DMS79 (cell line): ENCODE measurements at places on chromosomes 3 and 15.

GRCh38 chr3:2944628-2945027 lies 165.5 kb downstream of the IL5RA start:
- DNase-seq, result no peak

DNA sequence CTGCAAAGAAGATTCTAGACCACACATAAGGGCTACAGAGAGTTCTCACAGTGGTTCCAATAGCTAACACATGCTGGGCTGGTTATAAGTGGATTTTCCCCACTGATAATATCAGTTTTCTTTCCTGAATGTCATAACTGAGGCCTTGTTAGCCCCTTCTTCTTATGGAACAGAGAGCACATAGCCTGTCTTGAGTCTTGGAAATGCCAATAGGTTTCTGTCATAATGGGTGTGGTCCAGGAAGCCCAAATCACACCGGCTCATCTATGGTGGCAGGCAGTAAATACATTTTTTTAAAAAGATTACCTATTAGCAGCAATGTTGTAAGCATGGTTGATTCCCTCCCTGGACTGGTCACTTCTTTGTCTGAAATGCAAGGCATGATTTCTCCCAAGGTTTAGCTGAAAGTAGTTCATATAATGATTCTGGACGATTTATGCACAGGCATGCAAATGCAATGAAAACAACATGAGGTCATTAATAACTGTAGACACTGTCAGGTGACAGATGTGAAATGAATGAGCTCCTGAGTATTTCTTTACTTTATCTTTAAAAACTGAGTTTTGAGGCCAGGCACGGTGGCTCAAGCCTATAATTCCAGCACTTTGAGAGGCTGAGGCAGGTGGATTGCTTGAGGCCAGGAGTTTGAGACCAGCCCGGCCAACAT lies 67.2 kb upstream of the ATP2C1 start:
- no peak for DNase-seq

- DNase-seq, result no peak
Measured at GRCh38 chr15:64152507-64153387, 1.2 kb downstream of the SNX22 start.

GRCh38 chr3:73411993-73412392 lies 212.7 kb downstream of the PDZRN3 start:
- DNase-seq, result no peak

DNA sequence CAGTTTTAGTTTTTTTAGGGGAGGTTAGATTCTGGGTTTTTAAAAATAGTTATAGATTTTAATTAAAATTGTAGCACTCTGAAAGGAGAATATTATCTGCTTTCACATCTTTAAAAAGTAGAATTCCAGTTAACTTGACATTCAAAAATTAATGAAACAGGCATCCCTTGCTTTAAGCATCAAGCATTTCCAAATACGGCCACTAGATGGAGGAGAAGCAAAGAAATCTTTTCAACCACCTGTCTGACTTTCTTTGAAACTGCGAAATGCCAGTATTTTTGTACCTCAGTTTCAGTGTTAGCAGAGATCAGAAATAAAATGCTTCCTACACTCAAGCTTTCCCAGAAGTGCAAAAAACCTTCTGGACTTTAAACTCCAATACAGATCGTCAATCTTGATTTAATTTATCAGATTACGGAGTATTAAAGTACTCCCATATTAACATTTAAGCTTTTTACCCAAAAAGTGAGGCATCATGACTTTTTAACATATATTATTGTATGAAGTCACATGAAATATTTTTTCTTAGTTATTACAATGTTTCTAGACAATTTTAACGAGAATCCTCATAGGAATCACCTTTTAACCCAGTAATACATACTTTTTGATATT lies 153.3 kb downstream of the P3H2 start:
- no peak for DNase-seq

GRCh38 chr3:2568929-2569328 lies 470.3 kb downstream of the CNTN4 start:
- DNase-seq, result no peak

DNA sequence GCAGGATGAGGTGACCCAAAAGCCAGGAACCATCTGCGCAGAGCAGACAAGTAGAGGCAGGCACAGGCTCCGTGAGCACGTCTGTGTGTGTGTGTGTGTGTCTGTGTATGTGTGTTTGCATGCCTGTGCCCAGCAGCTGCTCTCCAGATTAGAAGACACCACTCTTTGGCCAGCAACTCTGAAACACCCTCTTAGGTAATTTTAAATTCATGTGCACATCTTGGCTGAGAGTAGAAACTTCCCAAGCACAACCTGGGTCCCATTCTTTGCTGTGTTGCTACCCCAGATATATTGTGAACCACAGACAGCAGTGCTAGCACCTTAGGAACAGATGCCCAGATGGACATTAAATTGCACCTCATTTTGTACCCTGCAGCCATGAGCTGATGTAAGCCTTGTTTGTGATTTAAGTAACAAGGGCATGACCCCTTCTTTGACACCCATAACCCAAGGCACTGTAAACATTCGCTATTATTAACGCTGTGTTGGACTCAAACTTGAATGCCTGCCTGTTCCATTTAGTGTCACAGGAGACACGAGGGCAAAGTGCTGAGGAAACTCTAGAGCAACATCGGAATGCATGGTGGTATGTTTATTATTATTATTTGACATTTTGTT lies at the start of gene FILIP1L:
Gene FILIP1L (minus strand): TSS at position 89 of the 618 bp plus-strand sequence.
- DNase-seq, result no peak

GRCh38 chr3:151864423-151865101 lies 8.9 kb upstream of the SUCNR1 start:
- DNase-seq, result no peak

DNA sequence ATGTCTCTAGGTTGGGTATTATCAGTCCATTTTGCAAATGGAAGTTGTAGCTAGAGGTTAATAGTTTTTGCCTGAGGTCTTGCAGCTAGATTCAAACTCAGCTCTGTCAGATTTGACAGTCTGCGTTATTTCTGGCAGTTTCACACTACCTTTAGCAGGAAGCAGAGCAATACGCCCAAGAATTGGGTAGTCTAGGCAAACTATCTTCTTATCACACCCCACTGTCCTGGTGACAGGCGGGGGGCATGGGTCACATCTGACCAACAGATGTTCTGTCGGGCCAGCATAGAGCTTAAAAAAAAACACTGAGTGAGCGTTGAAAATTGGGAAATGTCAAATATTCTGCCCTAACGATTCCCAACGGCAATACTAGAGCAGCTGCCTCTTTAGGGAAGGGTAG lies 5.7 kb downstream of the GPR160 start:
- DNase-seq, result no peak

DNA sequence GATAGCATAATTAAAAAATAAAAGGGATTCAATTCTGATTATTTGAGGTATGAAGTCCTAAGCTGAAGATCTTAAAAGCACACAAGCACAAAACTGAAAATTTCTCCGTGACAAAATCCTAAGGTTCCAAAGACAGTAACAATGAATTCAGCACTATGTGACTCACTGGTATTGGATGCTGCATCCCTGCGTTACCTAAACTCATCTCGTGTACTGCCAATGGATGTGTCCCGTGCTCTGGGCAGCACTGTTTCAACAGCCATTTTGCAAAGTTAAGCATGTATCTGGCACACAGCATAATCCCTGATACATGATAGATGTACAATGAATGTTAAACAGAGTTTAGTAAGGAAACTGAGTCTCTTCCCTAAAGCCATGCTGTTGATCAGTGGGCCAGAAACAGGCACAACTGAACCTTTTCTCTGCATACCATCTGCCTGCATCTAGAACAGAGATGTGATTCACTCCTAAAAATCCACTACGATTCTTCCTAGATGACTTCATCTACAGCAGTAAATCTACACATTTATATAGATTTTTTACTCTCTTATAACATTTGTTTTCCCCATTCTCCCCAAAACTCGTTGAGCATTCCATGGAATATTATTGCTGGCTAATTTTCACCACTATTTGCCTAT lies 14.3 kb downstream of the SUCLG2 start:
- no peak for DNase-seq
